ENCODE measurements at places on chromosomes 7 and 10.

GRCh38 chr7:77455321-77455720, 39.2 kb upstream of the GSAP start:
- no peak for DNase-seq

DNA sequence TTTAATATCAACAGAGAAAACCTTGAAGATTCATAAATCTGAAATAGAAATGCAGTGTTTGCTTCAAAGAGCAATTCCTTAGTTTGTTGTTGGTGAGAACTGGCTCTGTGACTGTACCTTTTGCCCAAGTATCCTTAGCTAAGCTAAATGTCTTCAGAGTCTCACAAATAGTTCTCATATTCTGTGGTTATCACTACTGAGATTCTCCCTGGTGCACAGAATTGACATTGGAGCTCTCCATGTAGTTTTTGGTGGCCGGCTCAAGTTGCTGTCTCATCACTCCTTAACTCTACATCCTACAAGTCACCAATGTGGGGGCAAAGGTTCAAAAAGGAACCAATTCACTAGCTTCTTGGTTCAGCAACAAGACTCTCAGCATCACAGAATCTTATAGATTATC, 780.3 kb downstream of the LRMDA start:
- no peak for DNase-seq

GRCh38 chr7:107152011-107152410, 16.8 kb upstream of the HBP1 start:
- no peak for DNase-seq

- DNase-seq: no peak
Observed at GRCh38 chr7:42639930-42640329, 271.9 kb downstream of the C7orf25 start.

DNA sequence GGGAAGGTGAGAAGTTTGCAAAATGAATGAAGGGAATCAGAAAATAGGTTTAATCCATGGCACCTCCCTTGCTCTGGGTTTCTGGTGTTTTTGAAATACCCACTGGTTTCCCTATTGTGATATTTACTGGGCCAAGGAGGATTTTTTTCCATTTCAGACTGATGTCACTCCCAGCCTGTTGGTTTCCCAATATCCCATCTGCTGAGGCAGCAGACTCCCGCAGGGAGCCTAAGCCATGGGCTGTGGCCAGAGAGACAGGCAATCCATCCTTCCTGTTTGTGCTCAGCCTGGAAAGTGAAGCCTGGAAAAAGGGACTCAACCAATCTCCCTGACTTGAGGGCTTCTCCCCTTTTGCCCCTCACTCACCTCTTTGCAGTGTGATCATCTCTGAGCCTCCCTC, 22.8 kb downstream of the FAM107B start:
- no peak for DNase-seq

GRCh38 chr7:105849122-105849855, 27.1 kb downstream of the ATXN7L1 start:
- DNase-seq: peak; percentile 28

- DNase-seq: no peak
Observed at GRCh38 chr7:74066626-74067025, 17.0 kb upstream of the LIMK1 start.

GRCh38 chr10:90935581-90936275, 14.8 kb upstream of the ANKRD1 start:
- DNase-seq: peak; percentile 19

DNA sequence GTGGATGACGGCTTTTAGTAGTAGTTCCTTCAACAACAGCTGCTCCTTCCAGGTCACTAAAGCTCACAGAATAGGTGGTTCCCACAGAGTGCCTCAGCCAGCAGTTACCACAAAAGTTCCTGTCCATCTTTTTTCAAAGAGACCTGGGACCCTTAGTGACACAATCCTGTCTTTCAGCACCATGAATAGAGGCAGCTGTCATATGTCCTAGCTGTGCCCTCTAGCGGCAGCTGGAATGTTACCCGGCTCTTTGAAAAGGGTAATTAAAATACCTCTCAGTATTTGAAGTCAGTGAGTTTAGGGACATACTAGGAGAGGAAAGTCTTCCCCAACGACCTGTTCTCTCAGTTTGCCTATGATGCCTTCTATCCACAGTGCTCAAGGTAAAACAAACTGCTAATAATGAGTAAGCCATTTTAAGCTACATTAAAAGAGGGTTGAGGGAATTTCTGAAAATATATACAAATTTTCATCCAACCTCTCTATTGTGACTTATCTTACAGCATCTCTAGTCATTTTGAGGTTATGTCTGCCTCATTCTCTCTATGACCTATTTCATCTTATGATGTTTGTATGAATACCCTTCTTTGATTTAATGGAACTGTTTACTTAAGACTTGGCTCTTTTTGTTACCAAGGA, 290.8 kb downstream of the NXPH1 start:
- DNase-seq: peak; percentile 79

GRCh38 chr7:16710651-16711050, 42.9 kb upstream of the TSPAN13 start:
- no peak for DNase-seq

DNA sequence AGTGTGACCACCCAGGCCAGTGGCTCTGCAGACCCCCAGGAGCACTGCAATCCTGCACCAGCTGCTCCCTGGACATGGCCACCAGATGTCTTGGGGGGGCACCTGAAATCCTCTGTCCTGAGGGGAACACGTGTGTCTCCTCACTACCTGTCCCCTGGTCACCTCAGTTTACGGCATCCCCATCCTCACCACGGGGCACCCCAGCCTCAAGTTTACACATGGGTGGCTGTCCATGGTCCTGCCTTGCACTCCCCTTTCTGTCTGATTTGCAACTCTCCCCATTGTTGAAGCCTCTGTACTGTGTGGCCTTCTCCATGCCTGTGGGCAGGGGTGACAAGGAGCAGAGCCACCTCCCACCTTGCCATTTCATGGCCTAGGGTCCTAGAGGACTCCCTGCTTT, 67.2 kb downstream of the RAMP3 start:
- no peak for DNase-seq

DNA sequence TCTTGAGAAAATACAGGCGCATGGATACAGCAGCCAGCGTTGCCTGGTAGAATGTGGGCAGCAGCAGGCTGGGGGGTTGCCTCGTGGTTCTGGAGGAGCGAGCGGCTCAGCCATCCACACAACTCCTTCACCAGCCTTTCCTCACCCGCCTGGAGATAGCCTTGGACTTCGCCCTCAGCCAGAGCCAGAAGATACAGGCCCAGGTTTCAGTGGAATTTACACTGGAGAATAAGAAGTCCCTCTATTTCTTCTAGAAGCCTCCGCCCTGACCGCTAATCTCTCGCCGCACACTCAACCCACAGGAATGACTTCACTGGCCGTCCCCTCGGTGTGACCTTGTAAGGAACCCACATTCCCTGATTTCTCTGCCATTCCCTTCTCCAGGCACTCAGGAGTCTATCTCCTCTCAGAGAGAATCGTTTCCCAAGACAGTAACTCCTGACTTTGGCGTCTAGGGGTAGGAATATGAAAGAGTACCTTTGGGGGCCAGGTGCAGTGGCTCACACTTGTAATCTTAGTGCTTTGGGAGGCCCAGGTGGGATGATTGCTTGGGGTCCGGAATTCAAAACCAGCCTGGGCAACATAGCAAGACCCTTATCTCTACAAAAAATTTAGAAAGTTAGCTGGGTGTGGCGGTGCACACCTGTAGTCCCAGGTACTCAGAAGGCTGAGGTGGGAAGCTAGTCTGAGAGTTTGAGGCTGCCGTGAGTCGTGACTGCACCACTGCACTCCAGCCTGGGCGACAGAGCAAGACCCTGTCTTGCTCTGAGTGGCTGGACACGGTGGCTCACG, 52.0 kb upstream of the ECHDC3 start:
- DNase-seq: no peak

DNA sequence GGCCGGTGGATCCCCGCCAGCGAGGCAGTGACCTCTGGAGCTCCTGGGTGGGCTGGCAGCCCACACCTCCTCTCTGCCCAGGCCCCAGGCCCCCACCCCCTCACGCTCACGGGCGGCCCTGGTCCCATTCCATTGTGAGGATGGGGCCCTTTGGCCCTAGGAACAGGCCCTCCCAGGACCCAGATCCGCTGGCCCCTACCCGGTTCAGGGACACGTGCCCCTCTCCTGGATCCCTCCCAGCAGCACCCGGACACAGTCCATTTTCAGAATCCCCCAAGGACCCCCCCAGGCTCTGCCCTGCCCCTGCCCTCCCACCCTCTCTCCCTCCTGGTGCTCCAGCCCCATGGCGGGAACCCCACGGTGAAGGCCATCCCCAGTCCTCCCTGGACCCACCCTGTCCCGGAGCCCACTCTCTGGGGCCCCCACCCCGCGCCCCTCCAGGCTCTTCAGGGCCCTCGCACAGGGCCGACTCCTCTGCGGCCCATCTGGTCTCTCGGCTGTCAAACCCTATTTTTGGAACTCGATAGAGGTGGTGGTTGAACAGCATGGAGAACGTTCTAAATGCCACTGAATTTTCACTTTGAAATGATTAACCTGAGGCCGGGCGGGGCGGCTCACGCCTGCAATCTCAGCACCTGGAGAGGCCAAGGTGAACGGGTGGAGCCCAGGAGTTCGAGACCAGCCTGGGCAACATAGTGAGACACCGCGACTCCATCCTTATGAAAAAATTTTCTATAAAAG, 8.1 kb downstream of the ADAP1 start:
- no peak for DNase-seq
